Chondrocyte (in vitro differentiated cells): ENCODE measurements at places on chromosomes 4 and X. TPM values are rescaled to one million over a fixed set of nuclear protein-coding genes. Genes with fewer than 3 reads are reported as not detected.

The AKAP4 gene
- total RNA-seq, result not detected in 3 replicates

The SLC10A6 gene
- not detected in 3 replicates for total RNA-seq

The USP11 gene
- 151 to 189 TPM (median 157 TPM) in 3 replicates for total RNA-seq

The PABPC1L2A gene
- total RNA-seq, result not detected in 3 replicates

The IL13RA1 gene
- 64.4 to 70.4 TPM (median 68.2 TPM) in 3 replicates for total RNA-seq

The CLCN4 gene
- 2.2 to 4.2 TPM (median 4.2 TPM) in 3 replicates for total RNA-seq

The AMTN gene
- not detected in 3 replicates for total RNA-seq

The GYG2 gene
- total RNA-seq, result 11.7 to 14.1 TPM (median 12.1 TPM) in 3 replicates

The COX7B2 gene
- not detected in 3 replicates for total RNA-seq

The RBM47 gene
- 0.12 to 0.26 TPM (median 0.12 TPM) in 3 replicates for total RNA-seq

The AFM gene
- not detected in 3 replicates for total RNA-seq

The CLIC2 gene
- total RNA-seq, result 0.97 to 1.8 TPM (median 0.97 TPM) in 3 replicates

The HTN1 gene
- total RNA-seq, result not detected in 3 replicates

The ADRA2C gene
- total RNA-seq, result 0.99 to 1.6 TPM (median 1.5 TPM) in 3 replicates

The DIPK2B gene
- not detected in 3 replicates for total RNA-seq

The SYN1 gene
- 2.6 to 5.9 TPM (median 3.7 TPM) in 3 replicates for total RNA-seq

The RBBP7 gene
- 122 to 151 TPM (median 142 TPM) in 3 replicates for total RNA-seq

The SMR3B gene
- total RNA-seq, result not detected in 3 replicates

The CLDN34 gene
- total RNA-seq, result not detected in 3 replicates

The IL1RAPL2 gene
- not detected in 3 replicates for total RNA-seq

The SOX3 gene
- total RNA-seq, result not detected in 3 replicates

The FBXL5 gene
- total RNA-seq, result 54.4 to 110 TPM (median 56.9 TPM) in 3 replicates

The SLC10A3 gene
- 26.8 to 28.9 TPM (median 28.9 TPM) in 3 replicates for total RNA-seq

The DGKK gene
- not detected in 3 replicates for total RNA-seq

The TMEM271 gene
- not detected in 3 replicates for total RNA-seq

The ERVMER34-1 gene
- 1.4 to 1.7 TPM (median 1.5 TPM) in 3 replicates for total RNA-seq

The UGT2B17 gene
- total RNA-seq, result not detected in 3 replicates

The HTRA3 gene
- total RNA-seq, result 0.68 to 4.8 TPM (median 3.5 TPM) in 3 replicates

The IL2RG gene
- total RNA-seq, result not detected in 3 replicates

The KLF3 gene
- 26.4 to 27.6 TPM (median 26.7 TPM) in 3 replicates for total RNA-seq

The ITGB1BP2 gene
- total RNA-seq, result 2.1 to 3.2 TPM (median 2.5 TPM) in 3 replicates

The FAAH2 gene
- 0.31 to 1.2 TPM (median 0.50 TPM) in 3 replicates for total RNA-seq

The CCDC160 gene
- total RNA-seq, result 0.70 to 1.6 TPM (median 0.87 TPM) in 3 replicates

The ADAMTS3 gene
- 0.60 to 3.0 TPM (median 0.74 TPM) in 3 replicates for total RNA-seq

The PDGFC gene
- 70.0 to 131 TPM (median 70.9 TPM) in 3 replicates for total RNA-seq

The GPR82 gene
- total RNA-seq, result not detected in 3 replicates

The MAGEA11 gene
- total RNA-seq, result not detected in 3 replicates

The SLC6A14 gene
- not detected in 3 replicates for total RNA-seq

The PPP1R2C gene
- not detected in 3 replicates for total RNA-seq

The MAGEA10 gene
- not detected in 3 replicates for total RNA-seq

The COL25A1 gene
- 0.45 to 1.3 TPM (median 0.62 TPM) in 3 replicates for total RNA-seq

The FATE1 gene
- total RNA-seq, result not detected in 3 replicates
